ENCODE measurements at places on chromosomes 3 and 15.

DNA sequence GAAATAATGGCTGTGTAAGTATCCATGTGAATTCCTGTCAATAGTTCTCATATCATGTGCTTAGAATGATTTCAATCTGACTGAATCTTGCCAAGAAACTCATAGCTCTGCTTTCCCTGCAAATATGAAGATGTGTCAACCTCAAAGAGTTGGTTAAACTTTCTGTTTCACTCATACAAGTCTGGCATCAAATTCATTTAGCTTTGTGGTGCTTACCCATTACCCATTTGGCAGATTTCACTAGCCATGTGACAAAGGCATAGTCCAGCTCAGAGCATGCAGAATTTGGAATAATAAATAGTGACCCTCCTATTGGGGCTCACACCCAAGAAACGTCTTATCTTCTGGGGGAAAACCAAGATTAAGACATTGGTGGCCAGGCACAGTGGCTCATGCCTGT lies 256.6 kb upstream of the TPRG1 start:
- DNase-seq, result peak; percentile 22

DNA sequence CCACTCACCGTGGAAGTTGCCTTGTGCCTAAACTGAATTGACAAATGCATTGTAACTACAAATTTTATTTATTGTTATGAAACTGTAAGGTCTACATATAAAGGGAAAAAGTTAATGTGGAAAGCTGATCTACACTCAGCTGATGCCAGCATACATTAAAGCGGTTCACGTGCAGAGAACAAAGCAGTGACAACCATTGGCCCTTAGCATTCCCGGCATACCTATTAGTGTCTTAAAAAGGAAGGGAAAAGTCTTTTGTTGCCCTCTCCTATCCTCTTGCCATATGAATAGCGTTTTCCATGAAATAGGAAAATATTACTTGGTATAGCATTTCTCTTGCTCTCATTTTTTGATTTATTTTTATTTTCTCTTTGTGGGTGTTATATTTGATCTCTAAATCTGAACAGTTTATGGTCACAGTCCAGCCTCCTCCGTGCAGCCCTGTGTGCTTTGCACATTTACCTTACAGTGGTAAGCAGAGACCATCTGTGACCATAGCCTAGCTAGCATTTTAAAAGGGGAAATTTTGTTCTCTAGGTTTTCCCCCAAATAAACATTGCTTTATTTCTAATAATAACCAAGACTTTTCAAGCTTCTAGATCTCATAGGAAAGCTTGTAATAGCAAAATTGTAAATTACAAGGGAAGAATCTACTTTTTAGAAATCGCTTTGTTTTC lies 89.7 kb upstream of the CGNL1 start:
- no peak for DNase-seq

DNA sequence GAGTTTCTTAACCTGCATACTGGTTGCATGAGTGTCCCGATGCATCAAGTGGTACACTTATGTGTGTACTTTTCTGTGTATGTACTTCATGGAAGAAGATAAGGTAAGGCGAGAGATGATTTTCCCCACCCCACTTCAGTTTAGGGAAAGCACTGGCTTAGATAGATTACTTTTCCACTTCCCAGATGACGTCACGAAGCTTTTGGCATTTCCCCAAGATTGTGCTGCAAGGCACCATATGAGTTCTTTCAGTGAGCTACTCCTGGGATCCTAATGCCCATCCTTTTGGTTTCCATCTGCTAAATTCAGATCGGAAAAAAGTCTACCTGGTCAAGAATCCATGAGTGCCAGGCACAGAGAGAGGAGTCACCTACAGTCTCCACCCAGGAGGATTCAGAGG lies 4.5 kb downstream of the IL17RB start:
- no peak for DNase-seq

GRCh38 chr3:85142626-85143025 lies 183.8 kb downstream of the CADM2 start:
- no peak for DNase-seq

DNA sequence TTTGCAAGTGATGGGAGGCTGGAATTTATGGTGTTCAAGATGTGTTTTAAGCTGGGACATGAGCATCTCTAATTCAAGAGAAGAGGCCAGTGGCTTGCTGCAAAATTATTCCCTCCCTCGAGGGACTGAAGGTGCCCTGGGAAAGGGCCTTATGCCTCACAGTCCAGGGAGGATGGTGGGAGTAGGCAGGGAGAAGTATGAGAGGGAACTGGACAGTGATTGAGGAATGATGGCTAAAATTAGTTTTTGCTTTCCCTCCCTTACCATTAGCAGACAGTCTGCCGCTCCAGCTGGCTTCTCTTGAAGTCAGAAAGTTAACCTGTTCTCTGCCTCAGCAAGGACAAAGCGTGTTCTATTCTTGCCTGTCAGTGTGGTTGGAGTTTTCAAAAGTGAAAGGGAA lies 139.8 kb upstream of the SEMA6D start:
- DNase-seq, result no peak

DNA sequence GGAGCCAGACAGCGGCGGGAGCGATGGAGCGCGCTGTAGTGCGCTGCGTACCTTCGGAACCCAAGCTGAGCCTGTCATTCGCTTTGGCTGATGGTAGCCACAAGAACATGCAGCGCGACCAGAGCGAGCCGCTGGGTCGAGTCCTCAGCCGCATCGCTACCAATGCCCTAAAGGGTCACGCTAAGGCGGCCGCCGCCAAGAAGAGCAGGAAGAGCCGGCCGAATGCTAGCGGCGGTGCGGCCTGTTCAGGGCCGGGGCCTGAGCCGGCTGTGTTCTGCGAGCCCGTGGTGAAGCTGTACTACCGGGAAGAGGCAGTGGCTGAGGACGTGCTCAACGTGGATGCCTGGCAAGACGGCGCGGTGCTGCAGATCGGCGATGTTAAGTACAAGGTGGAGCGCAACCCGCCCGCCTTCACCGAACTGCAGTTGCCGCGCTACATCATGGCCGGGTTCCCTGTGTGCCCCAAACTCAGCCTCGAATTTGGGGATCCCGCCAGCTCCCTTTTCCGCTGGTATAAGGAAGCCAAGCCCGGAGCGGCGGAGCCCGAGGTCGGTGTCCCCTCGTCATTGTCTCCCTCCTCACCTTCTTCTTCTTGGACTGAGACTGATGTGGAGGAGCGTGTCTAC lies 498 bp downstream of the PDE12 start:
- peak; percentile 52 for DNase-seq

DNA sequence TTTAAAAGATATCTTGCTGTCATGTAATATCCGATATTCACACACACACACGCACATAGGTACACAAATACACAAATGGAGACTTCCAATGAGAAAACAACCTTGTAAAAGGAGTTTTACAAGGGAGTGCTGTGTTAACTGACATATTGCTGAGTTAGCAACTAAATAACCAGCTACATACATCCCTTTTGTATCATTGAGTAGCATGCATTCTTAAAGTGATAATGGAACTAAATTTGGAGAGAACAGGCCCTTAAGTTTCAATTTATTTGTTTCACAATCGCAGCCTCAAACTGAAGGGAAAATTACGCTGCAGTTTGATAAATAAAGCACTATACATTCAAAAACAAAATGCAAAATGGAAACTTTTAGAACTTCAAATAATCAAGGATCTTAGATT lies 1046.0 kb upstream of the NR2F2 start:
- DNase-seq, result no peak

Measured in activated naive CD4-positive, alpha-beta T cell treated with anti-CD3 and anti-CD28 coated beads, Interleukin-2, amount 50 U/mL, for 72 hours (primary cell).